ENCODE measurements at places on chromosomes 13 and 19.

DNA sequence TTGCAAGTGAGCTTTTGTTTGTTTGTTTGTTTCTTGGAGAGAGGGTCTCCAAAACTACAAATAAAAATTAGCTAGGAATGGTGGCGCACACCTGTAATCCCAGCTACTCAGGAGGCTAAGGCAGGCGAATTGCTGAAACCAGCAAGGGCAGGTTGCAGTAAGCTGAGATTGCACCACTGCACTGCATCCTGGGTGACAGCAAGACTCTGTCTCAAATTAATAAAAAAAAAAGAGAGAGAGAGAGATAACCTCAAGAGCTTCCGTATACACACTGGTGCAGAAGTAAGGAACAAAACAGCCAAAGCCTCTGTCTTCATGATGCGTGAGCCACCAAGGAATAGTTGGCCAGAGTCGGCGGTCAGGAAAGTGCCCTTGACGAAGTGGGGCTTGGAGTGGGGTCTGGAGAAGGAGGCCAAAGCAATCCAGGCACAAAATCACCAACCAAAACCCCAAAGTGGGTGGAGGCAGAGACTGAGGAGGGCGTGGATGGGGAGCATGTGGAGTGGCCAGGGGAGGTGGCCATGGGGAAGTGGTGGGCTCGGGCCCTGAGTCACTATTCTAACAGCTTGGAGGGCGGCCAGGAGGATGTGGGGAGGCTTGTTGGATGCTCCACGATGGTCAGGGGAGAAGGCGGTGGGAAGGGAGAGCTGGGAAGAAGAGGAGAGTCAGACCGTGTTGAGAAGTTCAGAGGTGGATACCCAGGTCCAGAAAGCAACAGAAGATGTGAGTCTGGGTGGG is 21.2 kb upstream of the TOMM40 start:
- peak; percentile 85 for DNase-seq

DNA sequence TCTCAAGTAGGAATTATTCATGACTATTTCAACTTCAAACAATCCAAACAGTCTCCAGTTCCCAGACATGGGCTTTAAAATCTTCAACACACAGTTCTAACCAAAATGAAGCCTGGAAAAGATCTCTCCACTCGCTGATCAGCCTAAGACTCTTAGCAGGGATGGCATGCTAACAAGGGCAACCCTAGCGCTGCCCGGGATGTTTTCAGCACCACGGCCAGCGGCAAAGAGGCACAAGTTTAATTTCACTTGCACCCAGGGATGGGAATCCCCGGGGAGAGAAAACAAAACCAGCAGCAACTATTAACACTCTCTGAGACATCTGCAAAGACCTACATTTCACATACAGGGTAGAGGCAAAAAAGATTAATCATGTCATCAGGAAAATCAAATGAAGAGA is 43.0 kb downstream of the CACNA1A start:
- no peak for DNase-seq

DNA sequence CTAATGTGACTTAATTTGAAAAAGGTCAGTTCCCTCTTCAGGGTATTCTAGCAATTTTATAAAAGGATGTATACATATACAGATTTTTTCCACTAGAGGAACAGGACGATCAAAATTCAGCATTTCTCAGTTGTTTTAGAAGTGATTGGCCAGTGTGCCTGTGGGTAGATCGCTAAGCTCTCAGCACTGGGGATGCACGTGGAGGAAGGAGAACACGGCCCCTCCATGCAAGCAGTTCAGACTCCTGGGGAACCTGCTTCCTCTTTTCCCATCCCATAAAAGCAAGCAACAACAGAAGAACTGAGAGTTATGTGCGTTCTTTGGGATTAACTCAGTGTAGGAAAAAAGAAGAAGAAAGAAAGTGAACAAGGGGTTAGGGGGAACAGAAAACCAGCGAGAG is 328.8 kb downstream of the FOXO1 start:
- no peak for DNase-seq

DNA sequence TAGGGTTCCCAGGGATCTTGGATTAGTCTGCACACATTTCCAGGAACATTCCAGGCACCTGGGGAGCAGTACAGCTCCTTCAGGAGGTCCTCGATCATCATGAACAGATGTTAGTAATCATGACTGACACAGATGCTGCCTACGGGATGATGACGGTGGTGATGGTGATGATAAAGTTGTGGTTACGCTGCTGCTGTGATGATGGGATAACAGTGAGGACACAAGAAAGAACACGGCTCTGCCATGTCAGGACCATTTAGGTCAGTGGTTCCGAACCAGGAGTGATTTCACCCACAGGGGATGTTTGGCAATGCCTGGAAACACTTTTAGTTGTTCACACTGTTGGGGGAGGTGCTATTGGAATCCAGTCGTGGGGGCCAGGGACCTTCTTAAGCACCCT is 1193.0 kb downstream of the UQCRFS1 start:
- no peak for DNase-seq

Data from SJSA1 (cell line).